M059J (cell line): ENCODE measurements at places on chromosomes 12 and 14.

DNA sequence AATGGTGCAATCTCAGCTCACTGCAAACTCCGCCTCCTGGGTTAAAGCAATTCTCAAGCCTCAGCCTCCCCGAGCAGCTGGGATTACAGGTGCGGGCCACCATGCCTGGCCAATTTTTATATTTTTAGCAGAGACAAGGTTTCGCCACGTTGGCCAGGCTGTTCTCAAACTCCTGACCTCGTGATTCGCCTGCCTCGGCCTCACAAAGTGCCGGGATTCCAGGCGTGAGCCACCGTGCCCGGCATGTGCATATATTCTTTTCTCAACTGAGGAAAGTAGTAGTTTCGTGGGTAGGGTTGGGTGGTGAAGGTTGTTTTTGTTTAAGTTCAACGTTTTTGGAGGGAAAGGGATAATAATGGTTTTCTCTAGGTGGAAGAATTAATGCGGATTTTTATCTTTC is 94.2 kb upstream of the CEP83 start:
- no peak for DNase-seq

- DNase-seq: no peak
Observed at GRCh38 chr12:16593546-16593945, 12.4 kb downstream of the LMO3 start.

DNA sequence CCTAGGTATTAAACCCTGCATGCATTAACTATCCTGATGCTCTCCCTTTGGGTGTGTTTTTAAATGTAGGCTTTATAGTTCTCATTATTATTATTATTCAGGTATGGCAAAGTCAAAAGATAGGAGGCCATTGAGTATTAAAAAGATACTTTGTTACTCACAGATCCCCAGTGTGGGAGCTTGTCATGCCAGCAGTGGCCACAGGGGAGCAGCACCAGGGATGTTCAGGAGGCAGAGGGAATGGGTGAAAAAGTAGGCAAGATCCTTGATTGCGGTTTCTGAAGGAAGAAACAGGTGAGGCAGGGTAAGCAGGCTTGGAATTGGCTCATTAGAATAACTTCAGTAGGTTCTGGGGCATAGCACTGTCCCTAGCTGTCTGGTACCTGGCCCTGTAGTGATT is 382.2 kb downstream of the MED13L start:
- DNase-seq: no peak

DNA sequence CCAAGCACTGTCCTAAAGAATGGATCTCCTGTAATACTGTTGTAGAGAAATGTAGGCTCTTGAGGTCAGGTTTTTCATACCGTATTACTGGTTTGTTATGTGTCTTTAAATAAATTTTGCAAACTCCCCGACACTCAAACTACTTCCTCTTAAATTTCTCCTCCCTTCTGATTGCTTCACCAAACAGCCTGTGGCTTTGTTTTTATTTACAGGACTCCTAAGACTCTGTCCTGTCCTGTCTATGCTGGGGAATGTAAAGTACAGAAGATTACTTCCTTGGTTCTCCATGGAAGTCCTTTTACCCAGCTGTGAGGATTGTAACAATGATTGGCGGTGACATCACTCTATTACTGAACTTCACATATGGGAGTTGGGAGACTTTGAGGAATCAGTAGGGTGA is 873.5 kb downstream of the DIO2 start:
- DNase-seq: no peak

DNA sequence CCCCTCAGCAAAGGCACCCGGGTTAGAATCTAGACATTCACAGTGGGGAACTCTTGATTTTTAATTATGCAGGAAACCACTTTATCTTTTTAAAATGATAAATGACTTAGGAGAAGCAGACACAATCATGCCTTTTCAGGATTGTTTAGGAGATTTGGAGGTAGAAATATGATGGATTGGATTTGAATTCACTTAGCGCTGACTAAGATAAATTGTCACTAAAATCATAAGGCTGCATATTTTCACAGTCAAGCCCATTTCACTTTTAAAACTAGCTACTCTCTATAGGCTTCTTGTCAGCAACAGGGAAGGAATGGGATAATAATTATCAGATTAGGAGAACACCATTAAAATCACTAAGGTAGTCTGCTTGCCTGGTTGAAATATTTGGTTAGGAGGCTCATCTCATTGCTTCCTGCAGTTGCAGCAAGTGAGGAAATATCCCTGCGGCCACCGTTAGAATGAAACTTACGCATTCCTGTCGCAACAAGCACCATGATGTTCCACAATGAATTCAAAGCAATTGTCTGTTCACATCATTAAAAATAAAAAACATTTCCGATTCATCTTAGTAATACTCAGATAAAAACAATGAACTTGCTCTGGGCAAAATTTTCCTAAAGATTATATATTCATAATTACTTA is 31.9 kb downstream of the DACT1 start:
- no peak for DNase-seq

GRCh38 chr14:89695846-89696245 is 258.7 kb downstream of the EFCAB11 start:
- DNase-seq: no peak

- DNase-seq: no peak
Observed at GRCh38 chr12:130075497-130076076, 86.7 kb upstream of the FZD10 start.

- no peak for DNase-seq
Observed at GRCh38 chr14:104156142-104156541, 17.8 kb downstream of the KIF26A start.

GRCh38 chr14:104206281-104206904 is 68.0 kb downstream of the KIF26A start:
- no peak for DNase-seq

GRCh38 chr12:80364056-80364455 is 80.0 kb upstream of the PTPRQ start:
- DNase-seq: peak; percentile 27
